ENCODE measurements at places on chromosomes 1 and 21.
A peak's percentile ranks its signal among the peaks of the same experiment; 100 is the strongest.

- H3K4me1 ChIP-seq: no peaks in the 10 kb centered on the region
- DNase-seq: no peak
- H3K27ac ChIP-seq: no peak overlapping the region
- no peaks in the 10 kb centered on the region for H3K36me3 ChIP-seq
- H3K4me3 ChIP-seq: no peak overlapping the region
These were observed 151.6 kb upstream of the UBE2U start for GRCh38 chr1:64051796-64052195.

- no peak overlapping the region for H3K4me3 ChIP-seq
- H3K27me3 ChIP-seq: peaks cover 25% of the 10 kb centered on the region
- H3K36me3 ChIP-seq: no peaks in the 10 kb centered on the region
- no peak for DNase-seq
- no peak overlapping the region for H3K27ac ChIP-seq
These were observed 60.6 kb downstream of the AK4 start for GRCh38 chr1:65208563-65208973.

DNA sequence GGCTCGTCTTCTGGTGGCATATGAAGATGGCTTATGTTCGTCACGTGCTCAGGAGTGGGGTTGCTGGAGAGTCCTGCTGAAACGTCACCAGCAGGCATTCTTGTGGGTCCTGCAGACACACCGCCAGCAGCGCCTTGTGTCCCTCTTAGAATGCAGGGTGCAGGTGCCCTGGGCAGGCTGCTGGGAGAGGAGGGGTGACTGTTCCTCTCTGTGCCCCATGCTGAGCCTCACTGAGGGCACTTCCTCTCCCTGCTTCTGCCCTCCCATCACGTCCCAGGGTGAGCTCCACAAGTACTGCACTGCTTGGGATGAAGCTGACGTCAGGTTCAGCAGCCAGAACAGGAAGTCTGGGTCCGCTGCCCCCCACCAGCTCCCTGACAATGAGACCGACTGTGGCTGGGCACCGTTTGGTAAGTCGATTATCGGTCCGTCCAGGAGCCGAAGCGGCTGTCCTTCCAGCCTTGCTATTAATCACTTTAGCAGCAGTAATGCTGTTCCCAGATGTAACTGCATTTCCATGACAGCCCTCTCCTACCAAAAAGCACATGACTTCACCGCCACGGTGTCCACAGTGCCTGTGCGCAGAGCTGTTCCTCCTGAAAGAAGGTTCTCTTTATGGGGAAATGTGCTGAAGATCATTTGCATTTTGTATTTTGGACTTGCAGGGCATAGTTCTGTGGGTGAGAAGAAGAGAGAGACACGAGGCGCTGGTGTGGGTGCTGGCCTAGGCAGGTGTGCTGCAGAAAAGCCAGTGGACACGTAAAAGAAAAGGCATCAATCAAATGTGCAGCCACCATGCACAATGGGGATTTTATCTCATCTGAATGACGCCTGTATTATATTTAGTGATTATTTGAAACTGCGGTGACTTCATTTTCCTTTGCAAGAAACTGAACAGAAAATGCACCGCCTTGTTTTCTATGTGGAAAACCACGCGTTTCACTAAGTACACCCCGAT, 21.0 kb downstream of the SLC37A1 start:
- H3K4me3 ChIP-seq: no peak overlapping the region
- peaks cover 4% of the 10 kb centered on the region for H3K4me1 ChIP-seq
- no peak for DNase-seq
- peaks cover 19% of the 10 kb centered on the region for H3K36me3 ChIP-seq

GRCh38 chr1:85259118-85259911, at the start of gene C1orf52:
Gene C1orf52, minus strand, starts transcription at chr1:85259662. Its CDS starts 29 bp downstream, at chr1:85259633.
- no peaks in the 10 kb centered on the region for H3K27me3 ChIP-seq
- peak within 1 kb of the TSS; percentile 98 for H3K27ac ChIP-seq
- H3K4me1 ChIP-seq: peaks cover 35% of the 10 kb centered on the region
- peak within 1 kb of the TSS; percentile 96 for H3K4me3 ChIP-seq

DNA sequence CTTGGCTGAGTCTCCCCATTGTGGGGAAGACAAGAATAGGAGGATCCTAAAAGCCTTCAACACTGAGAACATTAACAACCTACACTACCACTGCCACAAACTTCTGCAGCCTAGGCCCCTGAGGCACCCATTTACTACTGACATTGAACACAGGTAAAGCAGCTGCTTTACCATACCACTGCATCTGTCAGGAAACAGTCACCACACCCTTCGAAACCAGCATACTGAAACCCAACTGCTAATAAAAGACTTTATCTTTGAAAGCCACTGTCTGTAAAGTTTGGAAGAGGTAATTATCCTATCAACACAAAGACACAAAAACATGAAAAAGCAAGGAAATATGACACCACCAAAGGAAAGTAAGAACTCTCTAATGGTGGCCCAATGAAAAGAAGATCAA, 7.4 kb downstream of the IFNAR1 start:
- peak overlapping the region; percentile 27 for H3K4me3 ChIP-seq
- no peak for DNase-seq
- H3K27me3 ChIP-seq: no peaks in the 10 kb centered on the region
- peaks cover 30% of the 10 kb centered on the region for H3K4me1 ChIP-seq
- H3K36me3 ChIP-seq: peaks cover 11% of the 10 kb centered on the region

- no peaks in the 10 kb centered on the region for H3K27me3 ChIP-seq
- H3K4me3 ChIP-seq: no peak overlapping the region
These were observed 66.4 kb upstream of the ZNF326 start for GRCh38 chr1:89928506-89928905.

- DNase-seq: no peak
- H3K27ac ChIP-seq: no peak overlapping the region
These were observed 292.7 kb downstream of the SDCCAG8 start for GRCh38 chr1:243548516-243548915.

- no peak overlapping the region for H3K27ac ChIP-seq
- H3K4me3 ChIP-seq: no peak overlapping the region
- no peaks in the 10 kb centered on the region for H3K4me1 ChIP-seq
- H3K27me3 ChIP-seq: peaks cover 8% of the 10 kb centered on the region
- peaks cover 3% of the 10 kb centered on the region for H3K36me3 ChIP-seq
These were observed 120.4 kb downstream of the EDEM3 start for GRCh38 chr1:184634296-184634695.

DNA sequence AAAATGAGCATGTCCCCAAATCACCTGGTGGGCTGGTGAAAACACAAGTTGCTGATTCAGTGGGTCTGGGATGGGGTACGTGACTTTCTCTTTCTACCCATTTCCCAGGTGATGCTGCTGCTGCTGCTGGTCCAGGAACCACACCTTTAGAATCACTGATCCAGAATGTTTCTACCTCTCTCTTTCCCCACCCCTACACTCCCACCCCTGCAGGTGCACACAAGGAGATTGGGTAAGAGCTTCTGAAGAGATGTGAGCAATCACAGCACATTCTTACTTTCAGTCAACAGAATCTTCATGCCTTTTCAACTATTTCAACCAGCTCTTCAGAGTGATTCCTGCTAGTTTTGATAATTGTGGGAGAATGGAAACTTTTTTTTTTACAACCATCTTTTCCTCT, 130.9 kb downstream of the LMX1A start:
- H3K36me3 ChIP-seq: no peaks in the 10 kb centered on the region
- no peak overlapping the region for H3K27ac ChIP-seq
- no peak for DNase-seq
- H3K27me3 ChIP-seq: peaks cover 8% of the 10 kb centered on the region

- H3K4me1 ChIP-seq: peaks cover 23% of the 10 kb centered on the region
- H3K27me3 ChIP-seq: no peaks in the 10 kb centered on the region
- DNase-seq: no peak
These were observed 7.5 kb downstream of the NCDN start for GRCh38 chr1:35564884-35565741.

DNA sequence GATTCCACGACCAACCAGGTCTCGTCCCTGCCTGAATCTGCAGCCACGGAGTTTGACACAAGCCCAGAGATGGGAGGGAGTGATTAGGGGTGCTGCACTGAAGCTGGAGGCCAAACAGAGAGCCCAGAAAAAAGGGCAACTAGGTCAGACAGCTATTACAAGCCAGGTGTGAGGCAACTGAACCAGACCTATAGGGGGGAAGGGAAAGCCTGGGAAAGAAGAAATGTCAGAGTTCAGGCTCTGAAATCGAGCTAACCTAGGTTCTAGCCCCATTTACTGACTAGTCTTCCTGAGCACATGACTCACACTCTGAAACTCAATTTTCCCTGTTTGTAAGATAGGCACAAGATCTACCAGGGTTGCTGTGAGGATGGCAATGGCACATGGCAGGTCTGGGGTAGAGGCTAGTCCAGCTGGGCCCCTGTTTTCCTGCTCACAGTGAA, 1.7 kb downstream of the DHCR24 start:
- H3K27me3 ChIP-seq: peaks cover 21% of the 10 kb centered on the region
- DNase-seq: no peak
- peak overlapping the region; percentile 97 for H3K4me3 ChIP-seq
- H3K4me1 ChIP-seq: peaks cover 21% of the 10 kb centered on the region

- peak overlapping the region; percentile 71 for H3K4me3 ChIP-seq
- H3K27ac ChIP-seq: peak overlapping the region; percentile 79
- H3K36me3 ChIP-seq: peaks cover 39% of the 10 kb centered on the region
- H3K27me3 ChIP-seq: peaks cover 88% of the 10 kb centered on the region
- DNase-seq: no peak
- peaks cover 17% of the 10 kb centered on the region for H3K4me1 ChIP-seq
These were observed 1.6 kb upstream of the BARHL2 start for GRCh38 chr1:90718411-90719329.

GRCh38 chr1:245209658-245210435, 55.1 kb downstream of the KIF26B start:
- no peaks in the 10 kb centered on the region for H3K36me3 ChIP-seq
- no peak overlapping the region for H3K4me3 ChIP-seq
- DNase-seq: no peak
- no peaks in the 10 kb centered on the region for H3K4me1 ChIP-seq
- no peak overlapping the region for H3K27ac ChIP-seq

DNA sequence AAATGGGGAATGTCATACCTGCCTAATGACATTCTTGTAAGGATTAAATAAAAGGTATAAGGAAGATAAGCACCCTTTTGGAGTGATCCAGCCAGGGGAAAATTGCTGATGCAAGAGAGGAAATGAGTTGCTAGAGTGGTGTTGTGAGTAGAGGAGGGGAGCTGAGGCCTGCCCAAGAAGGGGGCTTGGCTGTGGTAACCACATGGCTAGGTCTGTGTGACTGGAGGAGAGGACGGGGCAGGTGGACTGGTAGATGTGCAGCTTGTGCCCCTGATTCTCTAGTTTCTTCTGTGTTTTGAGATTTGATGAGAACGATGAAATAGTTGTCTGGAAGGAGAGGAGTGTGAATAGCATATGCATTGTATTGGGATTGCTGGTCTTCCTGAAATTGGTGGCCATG, 6.6 kb downstream of the TXLNA start:
- peaks cover 21% of the 10 kb centered on the region for H3K4me1 ChIP-seq
- H3K27me3 ChIP-seq: no peaks in the 10 kb centered on the region
- H3K4me3 ChIP-seq: no peak overlapping the region
- H3K36me3 ChIP-seq: peaks cover 81% of the 10 kb centered on the region
- DNase-seq: no peak

DNA sequence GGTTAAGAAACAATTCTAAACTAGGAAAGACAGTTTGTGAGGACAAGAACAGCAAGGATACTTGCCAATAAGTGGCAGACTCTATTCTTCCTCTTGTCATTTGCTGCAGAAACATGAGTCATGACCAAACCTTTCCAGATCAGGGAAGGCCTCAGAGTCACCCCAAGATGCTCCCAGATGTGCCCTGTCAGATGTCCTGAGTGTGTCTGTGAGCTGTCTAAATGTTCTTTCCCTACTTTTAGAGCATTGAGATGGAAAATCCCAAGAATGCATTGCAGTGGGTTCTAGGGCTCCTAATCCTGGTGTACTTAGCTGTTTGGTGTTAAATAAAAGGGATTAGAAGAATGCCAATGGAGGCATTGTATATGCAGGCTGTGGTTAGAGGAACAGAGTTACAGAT, 57.5 kb upstream of the KIAA0040 start:
- no peak overlapping the region for H3K27ac ChIP-seq
- no peak overlapping the region for H3K4me3 ChIP-seq
- peaks cover 7% of the 10 kb centered on the region for H3K4me1 ChIP-seq
- no peak for DNase-seq

DNA sequence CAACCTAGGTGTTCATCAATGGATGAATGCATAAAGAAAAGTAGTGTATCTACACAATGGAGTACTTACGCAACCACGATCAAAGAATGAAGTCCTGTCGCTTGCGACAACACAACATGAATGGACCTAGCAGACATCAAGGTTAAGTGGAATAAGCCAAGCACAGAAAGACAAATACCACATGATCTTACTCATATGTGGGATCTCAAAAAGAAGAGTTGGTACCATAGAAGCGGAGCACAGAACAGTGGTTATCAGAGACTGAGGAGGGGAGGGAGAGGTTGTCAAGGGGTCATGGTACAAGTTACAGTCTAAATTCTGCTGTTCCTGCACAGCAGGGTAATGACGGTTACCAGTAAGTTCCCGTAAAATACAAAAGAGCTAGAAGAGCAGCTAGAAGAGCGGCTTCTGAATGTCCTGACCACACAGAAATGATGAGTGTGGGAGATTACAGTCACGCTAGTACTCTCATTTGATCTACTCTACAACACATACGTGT, 36.7 kb downstream of the NPHP4 start:
- no peak overlapping the region for H3K27ac ChIP-seq
- H3K4me1 ChIP-seq: peaks cover 13% of the 10 kb centered on the region
- DNase-seq: no peak
- peaks cover 5% of the 10 kb centered on the region for H3K36me3 ChIP-seq

DNA sequence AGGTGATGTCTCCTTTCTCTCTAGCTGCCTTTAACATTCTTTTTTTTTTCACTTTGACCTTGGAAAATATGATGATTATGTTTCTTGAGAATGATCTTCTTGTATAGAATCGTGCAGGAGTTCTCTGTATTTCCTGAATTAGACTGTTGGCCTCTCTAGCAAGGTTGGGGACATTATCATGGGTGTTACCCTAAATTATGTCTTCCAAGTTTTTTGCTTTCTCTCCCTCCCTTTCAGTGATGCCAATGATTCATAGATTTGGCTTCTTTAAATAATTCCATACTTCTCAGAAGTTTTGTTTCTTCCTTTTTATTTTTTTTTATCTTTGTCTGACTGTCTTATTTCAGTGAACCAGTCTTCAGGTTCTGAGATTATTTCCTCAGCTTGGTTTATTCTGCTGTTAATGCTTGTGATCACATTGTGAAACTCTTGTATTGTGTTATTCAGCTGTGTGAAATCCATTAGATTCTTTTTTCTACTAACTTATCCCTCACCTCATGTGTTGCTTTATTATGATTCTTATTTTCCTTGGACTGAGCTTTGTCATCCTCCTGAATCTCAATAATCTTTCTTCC, 268.4 kb upstream of the NRIP1 start:
- peaks cover 10% of the 10 kb centered on the region for H3K27me3 ChIP-seq
- peaks cover 3% of the 10 kb centered on the region for H3K36me3 ChIP-seq
- no peak overlapping the region for H3K4me3 ChIP-seq
- no peak overlapping the region for H3K27ac ChIP-seq

DNA sequence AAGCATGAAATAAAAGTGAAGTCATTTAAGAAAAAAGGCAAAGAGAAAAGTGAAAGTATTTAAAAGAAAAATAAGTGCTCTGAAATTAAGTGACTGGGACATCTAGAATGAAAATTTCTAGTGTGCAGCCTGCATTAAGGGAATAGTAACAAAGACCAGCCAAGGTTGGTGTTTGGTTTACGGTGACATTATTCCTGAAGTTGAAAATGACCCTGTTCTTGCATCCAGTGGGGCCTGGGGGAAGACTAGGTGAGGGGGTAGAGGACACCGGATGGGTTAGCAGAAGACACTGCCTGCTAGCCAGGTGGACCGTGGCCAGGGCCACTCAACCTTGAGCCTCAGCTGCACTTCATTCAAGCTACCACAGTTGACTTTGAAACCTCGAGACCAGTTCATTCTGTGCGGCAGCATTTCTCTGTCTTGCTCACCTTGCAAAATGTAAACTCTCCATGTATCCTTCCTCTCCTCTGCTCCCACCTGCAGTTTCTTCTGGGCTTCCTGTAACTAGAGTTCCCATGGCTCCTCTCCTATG, 14.3 kb upstream of the KCNK1 start:
- no peak for DNase-seq
- H3K4me1 ChIP-seq: peaks cover 8% of the 10 kb centered on the region
- peaks cover 16% of the 10 kb centered on the region for H3K27me3 ChIP-seq
- H3K4me3 ChIP-seq: no peak overlapping the region
- H3K27ac ChIP-seq: no peak overlapping the region

All from effector memory CD8-positive, alpha-beta T cell (primary cell).